ENCODE measurements at places on chromosomes 1 and 21.

GRCh38 chr1:31605908-31606427 is 11.5 kb upstream of the HCRTR1 start:
- DNase-seq = peak; percentile 95

DNA sequence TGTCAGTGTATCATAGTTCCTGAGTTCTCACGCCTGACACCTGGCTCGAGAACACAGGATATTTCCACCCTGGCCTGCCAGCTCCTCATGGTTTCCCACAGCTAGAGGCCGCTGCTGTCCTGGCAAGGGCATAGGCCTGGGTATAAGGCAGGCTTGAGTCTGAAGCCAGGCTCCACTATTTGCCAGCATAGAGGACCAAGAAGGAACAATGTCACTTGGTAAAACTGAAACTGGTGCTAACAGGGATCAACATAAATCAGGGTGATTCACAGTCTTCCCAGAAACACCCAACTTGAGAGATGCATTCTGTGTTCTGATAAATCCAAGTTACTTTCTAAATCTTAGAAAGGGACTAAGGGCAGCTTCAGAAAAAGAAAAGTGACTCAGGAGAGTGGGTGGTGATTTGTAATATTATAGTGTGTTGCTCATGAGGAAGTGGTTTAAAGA is 6.9 kb upstream of the S100A2 start:
- peak; percentile 73 for DNase-seq

DNA sequence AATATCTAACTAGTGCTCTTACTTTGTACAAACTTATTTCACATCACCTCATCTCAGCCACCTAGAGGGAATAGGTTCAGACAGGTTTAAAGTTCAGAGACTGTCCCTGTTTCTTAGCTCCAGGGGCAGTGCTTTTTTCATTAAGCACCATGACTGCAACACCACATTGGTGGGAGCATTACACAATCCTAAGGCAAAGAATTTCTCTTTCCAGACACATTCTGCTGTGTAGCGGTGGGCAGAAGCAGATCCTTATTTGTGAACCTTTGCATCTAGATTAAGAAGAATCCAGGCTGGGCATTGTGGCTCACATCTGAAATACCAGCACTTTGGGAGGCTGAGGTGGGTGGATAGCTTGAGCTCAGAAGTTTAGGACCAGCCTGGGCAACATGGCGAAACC is 16.1 kb downstream of the LCA5L start:
- DNase-seq = no peak

- DNase-seq = no peak
These were observed at the start of gene LCE7A for GRCh38 chr1:152859696-152860095. Gene LCE7A (plus strand): TSS chr1:152859996. CDS start chr1:152860698, 702 bp downstream.

- DNase-seq = no peak
These were observed 12.8 kb downstream of the ZNF678 start for GRCh38 chr1:227576189-227576588.

DNA sequence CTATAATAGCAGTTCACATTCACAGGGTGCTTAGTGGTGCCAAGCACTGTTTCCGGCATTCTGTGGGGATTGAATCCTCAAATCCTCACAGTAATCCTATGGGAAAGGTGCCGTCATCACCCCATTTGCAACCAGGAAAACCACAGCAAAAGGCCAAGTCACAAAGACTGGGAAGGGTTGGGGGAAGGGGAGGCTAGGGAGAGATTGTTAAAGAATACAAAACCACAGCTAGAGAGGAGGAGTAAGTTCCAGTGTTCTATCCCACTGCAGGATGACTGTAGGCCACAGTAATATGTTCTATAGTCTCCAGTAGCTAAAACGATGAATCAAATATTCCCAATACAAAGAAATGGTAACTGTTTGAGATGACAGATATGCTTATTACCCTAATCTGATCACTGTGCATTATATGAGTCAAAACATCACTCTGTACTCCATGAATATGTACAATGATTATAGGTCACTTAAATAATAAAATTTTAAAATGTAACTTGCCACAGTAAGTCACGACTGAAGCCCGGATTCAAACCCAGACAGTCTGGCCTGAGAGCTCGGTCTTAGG is 256.8 kb downstream of the TOMM20 start:
- no peak for DNase-seq

- DNase-seq = no peak
These were observed 4.1 kb downstream of the CSF1 start for GRCh38 chr1:109914587-109915240.

GRCh38 chr1:101360506-101360905 is 123.7 kb downstream of the S1PR1 start:
- DNase-seq = no peak

DNA sequence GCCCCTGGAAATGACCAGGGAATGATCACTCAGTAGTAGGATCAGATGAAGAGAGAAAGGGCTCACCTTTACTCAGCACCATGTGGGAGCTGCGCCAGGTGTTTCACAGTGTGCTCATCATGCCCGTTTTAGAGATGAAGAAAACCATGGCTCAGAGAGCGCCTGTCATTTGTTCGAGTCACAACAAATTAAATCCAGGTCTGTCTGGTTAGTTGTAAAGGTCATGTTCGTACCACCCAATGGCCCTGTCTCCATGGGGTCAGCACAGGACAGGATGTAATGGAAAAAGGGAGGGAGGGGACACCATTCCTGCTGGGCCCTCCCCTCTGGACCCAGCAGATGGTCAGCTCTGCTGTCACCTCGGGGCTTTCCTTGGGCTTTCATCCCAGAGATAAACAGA is 15.2 kb downstream of the KIRREL1 start:
- no peak for DNase-seq

DNA sequence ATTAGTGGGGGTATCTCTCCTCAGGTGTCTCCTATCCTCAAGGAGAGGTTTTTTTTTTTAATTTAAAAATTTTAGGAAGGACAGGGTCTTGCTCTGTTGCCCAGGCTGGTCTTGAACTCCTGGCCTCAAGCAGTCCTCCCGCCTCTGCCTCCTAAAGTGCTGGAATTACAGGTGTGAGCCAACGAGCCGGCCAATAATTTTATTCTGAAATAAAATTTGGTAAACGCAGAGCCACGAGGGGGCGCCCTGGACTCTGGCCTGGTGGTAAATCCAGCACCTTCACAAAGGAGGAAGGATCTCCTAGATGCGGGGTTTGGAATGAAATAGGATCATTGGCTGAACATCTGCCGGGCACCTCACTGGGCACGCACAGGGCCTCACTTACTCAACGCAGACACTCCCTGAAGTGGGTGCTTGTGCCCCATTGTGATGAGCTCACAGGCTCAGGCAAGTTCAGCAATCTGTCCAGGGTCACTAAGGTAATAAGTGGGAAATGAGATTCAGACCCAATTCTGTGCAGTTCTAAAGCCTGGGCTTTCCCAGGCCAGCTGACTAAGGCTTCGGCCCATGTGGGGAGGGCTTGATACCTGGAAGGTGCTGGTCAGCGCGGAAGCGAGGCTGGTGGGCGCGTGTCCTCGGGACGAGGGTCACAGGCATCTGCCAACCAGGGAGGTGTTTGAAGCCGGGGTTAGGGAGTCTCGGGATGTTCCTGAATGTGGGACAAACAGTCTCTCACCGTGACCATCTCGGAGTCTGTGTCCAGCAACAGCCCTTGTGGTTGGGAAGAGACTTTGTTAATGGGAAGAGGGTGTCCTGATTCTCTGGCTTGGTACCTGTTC is 32.7 kb upstream of the ETV3 start:
- peak; percentile 57 for DNase-seq

DNA sequence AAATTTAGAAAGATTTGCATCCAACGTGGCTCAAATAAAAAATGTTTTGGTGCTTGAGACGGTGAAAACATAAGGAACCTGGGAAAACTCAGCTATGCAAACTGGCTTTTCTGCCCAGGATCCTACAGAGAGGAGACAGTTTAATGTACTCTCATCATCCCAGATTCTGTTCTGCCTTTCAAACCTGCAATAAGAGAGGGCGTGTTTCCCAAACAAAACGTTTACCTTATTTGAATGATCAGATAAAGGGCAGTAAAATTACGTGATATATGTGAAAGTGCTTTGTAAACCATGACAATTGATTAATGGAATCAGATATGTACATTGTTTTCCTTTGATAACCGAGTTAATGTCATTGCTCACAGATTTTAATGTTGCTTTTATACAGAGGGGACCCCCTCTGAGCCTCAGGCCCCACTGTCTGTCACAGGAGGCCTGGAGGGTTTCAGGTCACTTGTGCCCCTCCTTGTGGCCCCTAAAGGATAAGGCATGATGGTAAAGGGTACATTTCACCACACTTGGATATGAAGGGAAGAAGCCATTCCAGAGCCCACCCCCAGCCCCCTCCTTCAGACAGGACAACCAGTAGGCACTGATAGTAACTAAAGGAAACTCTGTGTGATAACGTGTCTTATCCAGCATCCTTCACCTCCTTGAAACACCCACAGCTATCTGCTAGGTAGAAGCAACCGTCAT is 157.6 kb downstream of the EDEM3 start:
- DNase-seq = no peak

- DNase-seq = no peak
These were observed 35.3 kb upstream of the NGF start for GRCh38 chr1:115373305-115373704.

- DNase-seq = peak; percentile 14
These were observed 79.6 kb upstream of the AK4 start for GRCh38 chr1:65068202-65069010.

- no peak for DNase-seq
These were observed 40.6 kb downstream of the CAPN2 start for GRCh38 chr1:223752721-223753515.

- DNase-seq = no peak
These were observed 812 bp downstream of the NBPF1 start for GRCh38 chr1:16612332-16613172.

- peak; percentile 91 for DNase-seq
These were observed 82.8 kb upstream of the BMP8A start for GRCh38 chr1:39408641-39409054.

GRCh38 chr21:14482165-14482564 is 64.0 kb downstream of the SAMSN1 start:
- DNase-seq = peak; percentile 52

DNA sequence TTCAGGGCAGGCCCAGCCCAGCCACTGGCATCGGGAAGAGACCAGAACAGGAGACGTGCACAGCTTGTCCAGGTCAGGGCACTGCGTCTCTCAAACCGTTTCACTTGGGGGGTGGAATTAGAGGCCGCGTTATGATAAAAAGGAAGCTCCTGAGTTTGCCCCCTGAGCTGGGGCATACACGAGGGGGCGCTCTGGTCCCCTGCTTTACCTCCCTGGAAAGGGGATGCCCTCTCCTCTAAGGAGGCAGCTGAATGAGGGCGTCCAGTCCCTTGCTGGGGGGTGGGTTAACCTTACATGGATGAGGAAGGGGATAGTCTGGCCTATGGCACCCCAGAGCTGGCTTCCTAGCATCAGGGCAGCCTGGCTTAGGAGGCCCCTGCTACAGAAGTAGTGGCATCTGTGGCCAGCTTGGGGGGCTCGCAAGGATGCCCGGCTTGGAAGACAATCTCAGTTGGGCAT is 2.3 kb downstream of the MYOG start:
- no peak for DNase-seq

- no peak for DNase-seq
These were observed 149.7 kb downstream of the TGFBR3 start for GRCh38 chr1:91736146-91736714.

DNA sequence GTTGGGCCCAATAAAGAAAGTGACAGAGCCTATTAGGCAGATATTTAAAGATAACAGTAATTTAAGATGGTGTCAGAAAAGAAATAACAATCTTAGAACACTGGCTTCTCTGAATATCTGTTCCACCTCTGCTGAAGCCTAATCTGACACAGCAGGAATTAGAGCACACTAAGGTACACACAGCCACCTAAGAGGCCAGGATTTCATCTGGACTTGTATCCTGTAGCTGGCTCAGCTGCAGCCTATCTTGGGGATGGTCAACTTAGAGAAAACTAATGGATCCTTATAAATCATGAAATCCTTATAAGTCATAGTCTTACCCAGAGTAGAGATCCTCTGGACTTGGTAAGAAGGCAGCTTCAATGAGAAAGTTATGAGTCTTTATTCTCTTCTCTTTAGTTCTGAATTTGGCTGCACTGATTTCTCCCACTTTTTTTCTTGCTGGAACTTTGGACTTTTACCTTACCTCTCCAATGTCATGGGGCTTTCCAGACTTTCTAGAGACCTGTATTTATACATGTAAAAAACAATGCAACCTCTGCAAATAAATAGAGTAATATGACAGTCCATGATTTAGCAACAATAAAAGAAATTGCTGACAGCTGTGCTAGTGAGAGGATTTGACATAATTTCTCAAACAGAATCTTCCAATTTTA is at the start of gene GBP7:
Gene GBP7, minus strand, starts transcription at position 403 of the 656 bp plus-strand sequence. CDS start 4,068 bp downstream, outside the sequence.
- no peak for DNase-seq

- DNase-seq = no peak
These were observed 4.1 kb upstream of the AGTRAP start for GRCh38 chr1:11731691-11732283.

- peak; percentile 22 for DNase-seq
These were observed 13.4 kb upstream of the SLC6A17 start for GRCh38 chr1:110136911-110137310.

- no peak for DNase-seq
These were observed 23.5 kb downstream of the KCNK2 start for GRCh38 chr1:215106067-215106466.
